Activated T-helper 17 cell treated with anti-CD3 and anti-CD28 coated beads, Interleukin-2, amount 50 U/mL, for 72 hours (primary cell): ENCODE measurements at places on chromosomes 2 and 18.
A peak's percentile ranks its signal among the peaks of the same experiment; 100 is the strongest.

GRCh38 chr2:230000118-230000841 lies 68.4 kb downstream of the SLC16A14 start:
- peak; percentile 76 for ATAC-seq

DNA sequence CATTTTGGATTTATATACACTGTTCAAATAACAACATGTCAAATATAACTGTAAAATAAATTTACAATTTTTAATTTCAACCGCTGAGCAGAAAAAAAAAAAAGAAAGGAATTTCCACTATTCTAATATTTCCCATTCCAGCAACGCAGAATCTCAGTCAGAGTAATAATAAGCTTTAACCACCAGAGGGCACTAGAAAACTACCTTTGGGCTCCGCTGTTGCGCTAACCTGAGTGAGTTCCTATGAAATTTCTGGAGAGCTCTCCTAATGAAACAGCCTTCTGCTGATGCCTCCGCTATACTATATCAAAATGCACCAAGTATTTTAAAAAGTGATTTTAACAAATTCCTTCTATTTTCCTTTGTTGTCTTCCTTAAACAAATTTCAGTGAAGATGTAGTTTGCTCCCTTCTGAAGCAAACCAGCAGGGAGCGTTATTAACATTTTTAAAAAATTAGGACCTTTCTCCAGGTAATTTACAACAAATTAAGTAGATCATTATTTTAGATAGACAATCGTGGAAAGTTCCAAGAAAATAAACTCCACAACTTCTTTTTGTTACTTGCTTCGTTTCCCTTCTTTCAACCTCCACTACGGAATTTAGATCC lies 23.0 kb downstream of the ERMN start:
- peak; percentile 73 for ATAC-seq

DNA sequence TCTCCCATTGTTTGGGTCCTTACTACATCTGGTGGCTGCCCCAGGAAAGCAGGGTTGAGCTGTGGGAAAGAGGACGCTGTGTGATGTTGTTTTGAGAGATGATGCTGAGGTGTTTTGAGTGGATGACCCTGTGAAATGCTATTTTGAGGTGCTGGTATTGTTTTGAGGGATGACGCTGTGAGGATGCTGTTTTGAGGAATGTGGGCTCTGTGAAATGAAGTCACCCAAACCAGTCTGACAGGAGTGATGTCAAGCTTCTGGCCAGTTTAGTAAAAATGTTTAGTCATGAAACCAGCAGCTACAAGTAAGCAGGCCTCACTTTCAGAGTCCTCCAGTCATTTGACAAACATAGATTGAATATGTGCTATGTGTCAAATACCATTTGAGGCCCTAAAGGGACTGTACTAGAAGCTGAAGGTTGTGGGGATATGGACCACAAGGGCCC lies 16.1 kb upstream of the PUM2 start:
- peak; percentile 80 for ATAC-seq

DNA sequence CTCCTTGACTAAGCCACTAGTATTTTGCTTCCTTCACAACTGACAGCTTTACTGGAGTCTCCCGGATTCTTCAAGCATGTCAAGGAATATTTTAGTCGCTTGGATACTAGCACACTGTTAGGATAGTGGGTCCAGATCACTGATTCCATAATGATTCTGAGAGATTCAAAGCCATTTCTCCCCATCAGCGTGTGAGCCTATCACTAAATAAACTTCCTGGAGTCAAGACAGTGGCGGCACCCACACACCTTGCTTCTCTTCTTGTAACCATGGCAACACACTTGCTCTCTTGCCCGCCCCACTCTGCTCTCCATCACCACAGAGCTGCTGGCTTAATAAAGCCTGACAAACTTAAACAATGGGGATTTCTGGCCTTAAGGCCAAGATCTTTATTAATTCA lies 245.1 kb downstream of the LRRTM1 start:
- ATAC-seq = no peak

GRCh38 chr2:239932881-239933735 lies 92.0 kb downstream of the NDUFA10 start:
- no peak for ATAC-seq

DNA sequence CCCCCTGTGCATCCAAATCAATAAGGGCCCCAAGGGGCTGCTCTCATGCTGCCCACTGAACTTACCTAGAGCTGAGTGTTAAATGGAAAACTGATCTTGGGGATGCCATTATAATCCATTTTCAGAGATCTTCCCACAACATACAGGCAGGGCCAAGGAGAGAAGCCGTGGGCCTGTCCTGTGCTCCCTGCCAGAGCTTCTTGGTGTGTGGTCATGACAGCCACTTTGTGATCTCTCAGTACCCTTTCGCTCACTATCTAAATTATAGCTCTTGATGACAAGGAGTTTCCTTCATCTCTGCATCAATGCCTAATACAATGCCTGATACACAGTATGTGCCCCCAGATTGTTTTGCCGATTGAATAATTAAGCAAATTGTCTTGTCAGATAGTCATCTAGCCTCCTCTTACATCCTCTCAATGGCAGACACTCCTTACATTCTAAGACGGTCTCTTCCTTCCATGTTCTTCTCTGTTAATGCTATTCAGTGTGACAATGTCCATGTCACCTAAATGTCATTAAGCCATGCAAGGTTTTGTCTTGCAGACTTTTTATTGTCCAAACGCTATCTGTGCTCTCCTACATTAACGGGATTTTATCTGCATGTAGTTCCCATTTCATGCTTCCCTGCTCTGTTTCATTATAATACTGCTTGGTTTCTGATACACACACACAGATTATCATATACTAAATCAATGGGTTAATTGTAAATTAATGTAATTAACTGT lies 5.9 kb downstream of the CSRNP3 start:
- ATAC-seq = no peak

DNA sequence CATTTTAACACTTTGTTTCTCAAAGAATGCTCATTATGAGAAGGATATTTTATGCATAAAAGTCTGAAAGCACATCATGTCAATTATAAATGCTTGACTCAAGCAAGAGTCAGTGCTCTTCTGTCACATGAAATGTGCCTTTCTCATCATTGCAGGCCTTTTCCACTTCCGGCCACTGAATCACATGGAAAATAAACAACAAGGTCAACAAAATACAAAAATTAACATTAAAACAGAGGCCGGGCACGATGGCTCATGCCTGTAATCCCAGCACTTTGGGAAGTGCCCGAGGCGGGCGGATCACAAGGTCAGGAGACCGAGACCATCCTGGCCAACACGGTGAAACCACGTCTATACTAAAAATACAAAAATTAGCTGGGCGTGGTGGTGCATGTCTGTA lies 480.6 kb downstream of the SPAG16 start:
- ATAC-seq = no peak

DNA sequence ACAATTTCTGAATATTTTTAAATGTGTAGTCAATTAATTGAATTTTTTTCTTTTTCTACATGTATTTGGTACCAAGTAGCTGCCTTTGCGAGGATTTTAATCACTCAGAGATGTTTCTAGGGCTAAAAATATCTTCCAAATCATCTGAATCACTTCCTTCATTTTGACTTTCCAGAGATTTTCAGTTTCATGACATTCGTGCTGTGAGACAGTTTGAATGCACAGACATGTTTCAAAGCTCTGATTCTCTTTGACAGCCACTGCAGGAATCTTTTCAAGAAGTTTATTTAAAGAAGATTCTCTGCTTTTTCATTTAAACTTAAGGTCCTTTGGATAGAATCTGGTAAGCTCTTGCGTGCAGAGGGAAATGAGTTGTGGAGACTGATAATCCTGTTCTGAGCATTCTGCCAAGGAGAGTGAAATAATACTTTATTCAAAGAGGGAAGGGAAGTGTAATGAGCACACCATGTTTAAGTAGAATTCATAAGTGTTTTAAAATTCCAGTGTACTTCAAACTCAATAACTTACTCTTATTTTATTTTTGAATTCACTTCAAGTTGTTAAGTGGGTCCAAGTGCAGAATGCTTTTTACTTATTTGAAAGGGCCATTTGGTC lies 9.7 kb downstream of the CYBRD1 start:
- no peak for ATAC-seq

GRCh38 chr2:213288913-213289700 lies 4.8 kb downstream of the SPAG16 start:
- ATAC-seq = no peak

DNA sequence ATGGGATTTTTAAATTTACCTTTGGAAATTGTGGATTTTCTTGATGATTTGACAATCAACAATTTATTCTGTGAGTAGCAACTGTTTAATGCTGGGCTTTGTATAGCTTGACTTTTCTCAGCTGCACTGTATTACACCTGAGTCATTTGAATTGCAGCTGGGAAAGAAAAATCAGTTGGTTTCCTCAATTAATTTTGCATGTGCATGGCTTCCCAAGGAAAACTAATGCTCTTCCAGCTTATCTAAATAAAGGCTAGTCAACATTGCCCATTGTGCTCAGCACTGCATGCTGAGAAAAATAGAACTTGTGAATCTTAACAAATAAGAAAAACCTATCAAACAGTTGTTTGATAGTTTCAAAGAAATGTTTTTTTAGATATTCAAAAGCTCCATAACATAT lies 268.3 kb upstream of the CDH20 start:
- ATAC-seq = no peak

DNA sequence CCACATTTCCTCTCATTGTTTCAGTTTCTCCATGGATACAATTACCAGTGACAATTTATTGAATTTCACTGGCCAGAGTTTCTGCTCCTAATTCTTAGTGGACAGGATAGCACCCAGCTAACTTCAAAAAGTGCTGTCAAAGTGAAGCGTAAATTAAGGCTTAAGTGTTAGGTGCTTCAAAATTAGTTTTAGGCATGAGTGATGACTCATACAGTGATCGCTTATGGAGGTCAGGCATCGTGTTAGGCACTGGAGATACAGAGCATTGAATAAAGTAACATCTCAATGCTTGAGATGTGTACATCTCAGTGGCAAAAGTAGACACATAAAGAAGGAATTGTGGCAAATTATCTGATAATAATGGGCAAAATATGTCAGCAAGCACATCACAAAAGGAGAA lies 40.8 kb downstream of the NOSTRIN start:
- ATAC-seq = no peak

DNA sequence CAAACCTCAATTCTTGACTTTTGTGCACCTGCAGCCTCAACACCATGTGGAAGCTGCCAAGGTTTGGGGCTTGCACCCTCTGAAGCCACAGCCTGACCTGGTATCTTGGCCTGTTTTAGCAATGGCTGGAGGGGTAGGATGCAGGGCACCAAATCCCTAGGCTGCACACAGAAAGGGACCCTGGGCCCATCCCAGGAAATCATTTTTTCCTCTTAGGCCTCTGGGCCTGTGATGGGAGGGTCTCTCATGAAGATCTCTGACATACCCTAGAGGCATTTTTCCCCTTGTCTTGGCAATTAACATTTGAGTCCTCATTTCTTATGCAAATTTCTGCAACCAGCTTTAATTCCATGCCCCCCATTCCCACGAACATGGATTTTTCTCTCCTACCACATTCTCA lies 10.2 kb downstream of the IL18R1 start:
- no peak for ATAC-seq
